Nucleus accumbens (tissue), 56 donors: ENCODE measurements at places on chromosomes 5 and 9.

GRCh38 chr5:19369048-19369447 is 619.0 kb downstream of the CDH18 start:
- DNase-seq = no peak

GRCh38 chr9:115058684-115059315 is 59.2 kb downstream of the TNC start:
- DNase-seq = no peak

DNA sequence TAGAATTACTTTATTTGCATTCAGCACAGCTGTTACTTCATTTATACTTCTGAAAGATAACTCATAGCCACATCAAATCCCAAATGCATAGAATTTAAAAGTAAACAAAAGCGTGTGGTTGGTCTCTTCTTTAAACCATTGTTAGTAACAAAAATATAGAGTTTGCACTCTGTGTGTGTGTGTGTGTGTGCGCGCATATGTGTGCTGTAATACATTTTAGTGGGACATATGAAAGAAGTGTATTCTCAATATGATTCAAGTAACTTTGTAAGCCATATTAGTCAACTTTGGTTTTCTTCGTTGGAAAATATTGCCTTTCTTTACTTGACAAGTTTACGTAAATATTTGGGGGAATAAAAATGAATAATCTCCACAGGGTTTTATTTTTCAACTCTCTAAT is 106.1 kb upstream of the PRRC1 start:
- no peak for DNase-seq

DNA sequence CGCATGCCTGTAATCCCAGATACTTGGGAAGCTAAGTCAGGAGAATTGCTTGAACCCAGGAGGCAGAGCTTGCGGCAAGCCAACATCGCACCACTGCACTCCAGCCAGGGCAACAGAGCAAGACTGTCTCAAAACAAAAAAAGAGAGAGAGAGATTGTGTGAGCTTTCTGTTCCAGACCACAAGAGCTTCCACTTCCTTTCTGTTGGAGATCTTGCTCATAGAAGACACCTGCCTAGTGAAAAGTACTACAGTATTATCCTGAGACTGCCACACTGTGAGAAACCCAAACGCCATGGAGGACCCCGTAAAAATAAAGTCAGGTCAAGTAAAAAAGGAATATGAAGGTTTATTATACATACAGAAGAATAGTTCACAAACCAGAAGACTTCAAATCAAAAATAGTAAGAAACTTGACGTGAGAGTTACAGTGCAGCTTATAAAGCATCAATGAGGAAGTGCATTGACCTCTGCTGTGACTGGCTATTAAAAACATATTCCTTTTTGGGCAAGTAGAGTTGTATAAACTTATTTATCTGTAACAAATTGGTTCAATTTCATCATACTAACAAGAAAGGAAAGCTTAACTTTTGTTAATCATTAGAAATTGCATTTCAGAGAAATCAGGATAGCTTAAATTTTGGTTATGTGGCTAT is 4.3 kb upstream of the EMB start:
- DNase-seq = no peak

GRCh38 chr9:110129425-110129824 is 78.5 kb downstream of the C9orf152 start:
- no peak for DNase-seq

DNA sequence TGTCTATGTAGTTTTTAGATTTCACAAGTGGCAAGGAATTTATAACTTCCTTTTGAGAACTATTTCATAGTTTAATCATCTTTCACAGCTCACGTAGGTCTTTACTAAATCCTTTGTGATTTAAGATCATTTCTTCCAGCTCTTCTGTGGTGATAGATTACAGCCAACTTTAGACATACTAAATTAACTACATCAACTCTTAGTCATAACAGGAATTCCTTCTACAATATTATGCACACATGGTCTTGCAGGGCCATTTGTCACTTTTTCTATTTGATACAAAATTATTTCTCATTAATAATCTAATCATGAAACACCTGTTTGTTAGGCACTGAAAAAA is 208.4 kb downstream of the PDE4D start:
- no peak for DNase-seq

DNA sequence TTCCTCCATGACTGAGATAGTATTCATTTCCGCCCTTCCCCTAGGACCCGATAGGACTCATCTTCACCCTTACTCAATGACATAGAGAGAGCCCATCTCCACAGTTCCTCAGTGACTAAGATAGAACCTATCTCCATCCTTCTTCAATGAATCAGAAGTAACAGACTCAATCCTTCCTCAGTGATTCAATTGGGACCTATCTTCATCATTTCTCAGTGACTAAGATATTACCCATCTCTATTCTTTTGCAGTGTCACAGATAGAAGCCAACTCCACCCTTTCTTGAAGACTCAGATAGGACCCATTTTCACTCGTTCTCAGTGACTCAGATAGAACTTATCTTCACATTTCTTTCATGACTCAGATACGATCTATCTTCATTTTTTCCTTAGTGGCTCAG is 164.6 kb downstream of the FBXO4 start:
- DNase-seq = no peak

GRCh38 chr5:126014676-126015075 is 408.5 kb upstream of the GRAMD2B start:
- DNase-seq = no peak

GRCh38 chr5:5634817-5635216 is 212.3 kb downstream of the ICE1 start:
- no peak for DNase-seq

DNA sequence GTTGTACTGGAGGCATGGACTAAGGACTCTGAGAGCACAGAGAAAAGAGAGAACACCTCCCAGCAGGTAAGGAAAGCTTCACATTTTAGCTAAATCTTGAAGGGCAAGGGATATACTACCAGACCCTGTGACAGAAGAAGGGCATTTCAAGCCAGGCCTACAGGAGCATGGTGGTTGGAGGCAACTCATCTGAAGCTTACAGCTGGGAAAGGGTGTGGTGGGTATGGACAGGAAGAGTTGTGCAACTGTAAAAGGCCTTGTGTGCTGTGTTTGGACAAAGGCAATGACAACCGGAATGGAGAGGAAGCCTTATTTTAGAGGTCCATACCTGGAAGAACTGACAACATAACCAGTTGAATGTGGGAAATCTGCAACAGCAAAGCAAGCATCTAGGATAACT is 31.2 kb downstream of the NIPSNAP3B start:
- no peak for DNase-seq

DNA sequence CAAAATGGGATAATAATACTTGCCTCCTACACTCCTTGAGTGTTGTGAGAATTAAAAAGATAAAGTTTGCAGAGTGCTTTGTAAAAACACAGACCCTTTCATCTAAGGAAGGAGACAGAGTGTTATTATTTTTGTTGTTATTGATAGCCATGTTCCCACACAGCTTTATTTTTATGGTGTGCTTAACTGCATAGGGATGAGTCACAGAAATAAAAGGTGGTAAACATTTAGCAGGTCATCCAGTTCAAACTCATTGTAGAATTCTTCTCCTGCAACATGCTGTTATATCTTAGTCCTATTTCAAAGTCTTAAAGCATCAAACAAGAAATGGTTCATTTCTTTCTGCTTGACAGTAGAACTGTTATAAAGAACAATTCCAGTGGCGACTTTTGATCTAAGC is 367.5 kb upstream of the ACTBL2 start:
- no peak for DNase-seq

GRCh38 chr5:145941448-145942130 is 5.2 kb downstream of the SH3RF2 start:
- no peak for DNase-seq

- DNase-seq = no peak
These were observed 64.4 kb downstream of the PLCXD3 start for GRCh38 chr5:41445937-41446563.

GRCh38 chr5:124140060-124140459 is 606.4 kb downstream of the ZNF608 start:
- DNase-seq = no peak

DNA sequence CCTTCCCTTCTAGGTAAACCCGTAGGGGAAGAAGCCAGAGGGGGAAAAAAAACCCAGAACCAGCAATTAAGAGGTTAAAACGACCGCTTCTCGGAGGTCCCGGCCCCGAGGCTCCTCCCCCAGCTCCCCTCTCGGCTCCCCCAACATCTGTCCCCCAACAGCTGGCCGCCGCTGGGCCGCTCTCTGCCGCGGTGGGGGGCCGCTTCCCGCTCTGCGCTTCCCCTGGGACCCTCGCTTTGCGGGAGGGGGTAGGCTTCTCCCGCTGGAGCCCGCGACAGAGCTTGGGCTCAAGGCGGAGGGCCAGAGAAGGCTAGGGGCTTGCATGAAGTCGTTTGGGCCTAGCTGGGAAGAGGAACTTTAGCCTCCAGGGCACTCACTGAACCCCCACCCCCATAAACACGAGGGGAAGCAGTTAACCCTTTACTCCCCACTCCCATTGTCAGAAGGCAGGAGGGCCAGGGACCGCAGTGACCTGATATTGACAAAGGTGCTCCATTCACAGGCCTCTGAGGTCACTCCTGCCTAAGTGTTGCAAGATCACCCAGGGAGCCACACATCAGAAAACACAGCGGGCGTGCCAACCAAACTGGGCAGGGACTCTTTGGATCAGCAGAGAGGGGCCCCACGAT is 7.5 kb downstream of the LHX6 start:
- no peak for DNase-seq

DNA sequence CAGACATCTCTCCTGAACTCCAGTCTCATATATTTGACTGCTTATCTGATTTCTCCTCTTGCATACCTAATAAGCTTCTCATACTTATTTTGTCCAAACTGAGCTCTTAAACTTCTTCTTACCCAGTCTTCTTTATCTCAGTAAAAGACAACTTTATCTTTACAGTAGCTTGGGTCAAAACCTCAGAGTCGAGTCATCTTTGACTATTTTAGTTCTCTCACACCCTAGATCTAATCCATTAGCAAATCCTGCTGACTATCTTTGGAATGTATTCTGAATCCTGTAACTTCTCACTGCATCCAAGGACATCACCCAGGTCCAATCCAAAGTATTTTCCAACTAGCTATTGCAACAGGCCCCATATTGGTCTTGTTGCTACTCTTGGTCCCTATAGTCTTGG is 11.8 kb upstream of the JAK2 start:
- DNase-seq = no peak

DNA sequence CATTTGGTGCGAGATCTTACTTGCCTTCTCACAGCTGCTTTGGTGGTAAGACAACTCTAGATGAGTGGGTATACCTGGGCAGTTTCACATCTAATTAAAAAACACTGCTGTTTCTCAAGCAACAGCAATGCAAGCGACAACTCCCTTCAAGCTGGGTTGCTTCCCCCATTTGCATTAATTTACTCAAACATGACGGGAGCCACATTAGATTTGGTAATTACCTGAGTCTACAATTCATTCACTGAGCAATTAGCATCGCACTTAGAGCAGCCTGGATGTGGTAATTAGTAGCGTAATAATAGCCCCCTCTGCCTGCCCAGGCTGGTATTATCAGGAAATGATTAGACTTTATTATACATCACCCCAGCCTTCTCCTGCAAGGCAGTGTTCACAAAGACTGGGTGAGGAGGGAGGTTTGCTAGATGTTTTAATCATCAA is 73.4 kb downstream of the FBXO38 start:
- no peak for DNase-seq

DNA sequence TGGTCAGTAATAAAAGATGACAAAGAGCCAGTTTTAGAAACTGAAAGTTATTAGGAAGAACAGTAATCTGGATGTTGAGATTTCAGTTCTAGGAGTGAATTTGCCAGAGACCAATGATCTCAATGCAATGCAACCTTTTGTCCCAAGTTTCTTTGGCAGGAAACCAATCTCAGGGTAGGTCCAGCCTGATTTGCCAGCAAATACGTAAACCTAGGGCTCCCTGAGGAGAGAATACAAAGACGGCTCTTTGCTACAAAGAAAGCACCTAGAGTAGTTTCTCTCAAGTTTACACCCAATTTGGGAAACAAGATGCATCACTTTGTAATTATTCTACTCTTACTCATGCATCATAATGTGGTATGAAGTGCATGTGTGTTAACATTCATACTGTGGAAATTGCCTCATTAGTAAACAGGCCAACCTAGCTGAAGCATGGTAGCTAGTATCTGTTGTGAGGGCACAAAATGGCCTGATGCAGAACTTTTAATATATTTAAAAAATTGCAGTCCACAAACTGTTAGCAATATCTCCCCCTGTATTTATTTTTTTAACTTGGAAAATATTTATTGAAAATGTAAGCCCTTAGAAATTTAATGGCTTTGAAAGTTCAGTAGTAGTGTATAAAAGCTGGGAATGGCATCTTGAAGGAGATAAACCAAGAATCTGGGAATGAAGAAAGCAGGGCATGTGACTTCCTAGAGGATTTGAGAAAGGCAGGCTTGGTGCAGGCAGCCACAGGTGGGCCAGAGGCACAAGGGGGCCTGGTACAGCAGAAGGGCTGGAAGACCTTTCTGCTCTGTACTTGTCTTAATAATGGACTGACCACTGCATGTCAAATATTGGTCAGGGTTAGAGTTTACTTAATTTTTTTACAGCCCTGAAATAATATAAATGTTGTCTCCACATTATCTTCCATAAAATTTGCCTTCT is 59.5 kb downstream of the MAST4 start:
- no peak for DNase-seq

GRCh38 chr9:91146391-91147019 is 215.2 kb downstream of the AUH start:
- no peak for DNase-seq

DNA sequence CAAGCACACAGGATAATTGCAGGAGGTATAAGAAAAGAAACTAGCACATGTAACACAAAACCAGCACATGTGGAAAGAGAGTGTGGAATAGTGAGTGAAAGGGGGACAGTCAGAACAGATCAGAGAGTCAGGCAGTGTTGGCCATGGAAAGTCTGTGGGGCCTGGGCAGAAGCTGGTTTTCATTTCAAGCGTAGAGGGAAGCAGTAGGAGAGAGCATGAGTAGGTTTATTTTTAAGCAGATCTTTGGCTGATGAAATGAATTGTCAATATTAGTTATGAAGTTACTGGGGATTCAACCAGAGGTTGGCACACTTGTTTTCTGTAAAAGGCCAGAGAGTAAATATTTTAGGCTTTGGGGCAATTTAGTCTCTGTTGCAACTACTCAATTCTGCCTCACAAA is 283.1 kb downstream of the SMARCA2 start:
- no peak for DNase-seq

DNA sequence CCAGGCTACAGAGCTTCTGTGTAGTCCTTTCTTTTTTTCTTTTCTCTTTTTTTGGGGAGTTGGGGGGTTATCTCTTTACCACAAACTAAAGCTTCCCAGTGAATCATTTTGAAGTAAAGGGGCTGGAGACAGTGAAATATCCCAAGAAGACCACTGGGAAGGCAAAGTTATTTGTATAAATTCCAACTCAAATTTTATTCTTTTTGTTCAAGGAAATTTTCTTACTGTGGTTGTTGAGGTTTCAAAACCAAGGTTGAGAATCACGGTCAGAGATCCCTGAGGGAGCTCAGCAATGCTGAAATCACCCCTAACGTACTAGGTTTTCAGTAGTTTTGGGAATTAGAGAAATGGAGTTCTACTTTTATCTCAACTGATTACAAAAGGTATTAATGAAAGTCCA is 175.7 kb downstream of the ARHGEF28 start:
- DNase-seq = no peak
